Putamen (tissue), 1 donor: ENCODE measurements at places on chromosomes 5 and 9.

DNA sequence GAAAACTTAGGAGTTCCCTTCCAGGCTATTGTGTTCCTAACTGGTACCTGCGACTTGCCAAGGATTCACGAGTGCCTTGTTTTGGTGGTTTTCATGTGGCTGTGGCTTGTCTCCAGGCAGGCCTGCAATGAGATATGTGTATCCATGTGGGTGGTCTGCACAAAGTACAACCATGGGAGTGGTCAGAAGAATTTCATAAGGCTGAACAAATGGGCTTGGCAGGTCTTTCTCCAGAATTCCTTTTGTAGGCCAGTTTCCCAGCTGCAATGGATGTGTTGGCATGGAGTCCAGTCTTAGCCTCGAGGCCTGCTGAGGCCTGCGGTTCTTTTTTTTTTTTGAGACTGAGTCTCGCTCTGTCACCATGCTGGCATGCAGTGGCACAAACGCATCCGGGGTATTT lies 28.8 kb upstream of the MELK start:
- DNase-seq = no peak

- no peak for DNase-seq
Measured at GRCh38 chr5:144304688-144305087, 134.0 kb downstream of the KCTD16 start.

DNA sequence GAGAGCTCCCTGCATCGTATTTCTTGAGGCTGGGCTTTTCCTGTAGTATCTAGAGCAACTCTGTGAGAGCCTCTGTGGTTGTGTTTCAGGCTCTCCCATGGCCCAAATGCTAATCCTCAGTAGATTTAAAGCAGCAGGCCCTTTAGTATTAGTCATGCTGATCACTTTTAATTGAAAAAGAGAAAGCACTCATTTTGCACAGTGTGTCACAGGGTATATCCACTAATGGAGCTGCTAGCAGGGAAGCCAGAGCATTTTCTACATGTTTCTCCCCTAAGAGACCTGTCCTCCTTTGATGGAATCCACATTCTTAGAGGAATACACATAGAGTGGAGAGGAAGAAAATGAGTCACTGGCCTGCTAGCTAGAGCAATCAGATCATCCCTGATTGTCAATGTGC lies 348.5 kb downstream of the TMEM232 start:
- no peak for DNase-seq

DNA sequence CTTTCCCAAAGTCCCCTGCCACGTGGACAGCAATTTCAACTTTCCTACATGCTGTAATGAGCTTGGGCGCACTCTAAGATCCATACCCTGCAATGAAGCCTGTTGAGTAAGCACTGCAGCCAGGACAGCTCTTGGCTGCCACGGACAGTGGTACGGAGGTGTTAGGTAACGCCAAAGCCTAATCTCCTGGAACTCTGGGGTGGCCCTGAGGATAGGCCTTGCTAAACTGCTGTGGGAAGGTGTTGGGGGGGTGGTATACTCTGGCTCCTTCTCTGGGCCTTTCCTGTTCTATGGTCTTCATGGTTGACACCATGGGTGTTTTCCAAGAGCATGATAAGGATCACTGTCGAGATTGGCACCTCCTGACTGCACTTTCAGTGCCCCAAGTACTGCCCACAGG lies 66.4 kb upstream of the PITX1 start:
- DNase-seq = no peak

DNA sequence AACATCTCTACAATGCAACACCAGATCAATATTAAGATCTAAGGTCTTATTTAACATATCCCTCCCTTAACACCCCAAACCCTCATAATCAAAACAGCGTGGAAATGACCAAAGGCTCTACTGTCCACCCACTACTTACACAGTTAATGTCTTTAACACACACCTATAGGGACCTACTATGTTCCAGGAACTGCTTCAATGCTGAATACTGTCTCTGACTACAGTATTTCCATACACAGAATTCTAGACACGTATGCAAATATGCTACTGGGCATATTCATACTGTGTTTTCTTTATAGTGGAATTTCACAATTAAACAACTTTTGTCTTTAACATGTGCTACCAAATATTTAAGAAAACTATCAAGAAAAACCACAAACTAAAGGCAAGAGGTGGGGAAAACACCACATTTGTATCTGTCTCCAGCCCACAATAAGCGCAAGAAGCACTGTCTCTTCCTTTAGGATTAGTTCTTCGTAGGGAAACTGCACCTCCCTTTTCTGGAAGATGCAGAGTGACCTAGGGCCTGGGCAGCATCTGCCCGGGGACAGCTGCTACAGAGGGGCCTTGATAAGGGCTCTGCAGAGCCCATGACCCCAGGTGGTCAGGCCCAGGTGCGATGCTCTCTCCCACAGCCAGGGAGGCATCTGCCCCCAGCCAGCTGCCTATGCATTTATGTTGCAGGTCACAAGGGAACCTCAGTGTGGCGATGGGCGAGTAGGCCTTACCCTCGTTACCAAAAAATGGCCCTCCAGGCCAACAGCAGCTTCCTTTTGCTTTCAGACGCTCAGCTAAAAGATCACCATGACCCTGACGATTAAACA lies 55.2 kb downstream of the PSMB7 start:
- no peak for DNase-seq

DNA sequence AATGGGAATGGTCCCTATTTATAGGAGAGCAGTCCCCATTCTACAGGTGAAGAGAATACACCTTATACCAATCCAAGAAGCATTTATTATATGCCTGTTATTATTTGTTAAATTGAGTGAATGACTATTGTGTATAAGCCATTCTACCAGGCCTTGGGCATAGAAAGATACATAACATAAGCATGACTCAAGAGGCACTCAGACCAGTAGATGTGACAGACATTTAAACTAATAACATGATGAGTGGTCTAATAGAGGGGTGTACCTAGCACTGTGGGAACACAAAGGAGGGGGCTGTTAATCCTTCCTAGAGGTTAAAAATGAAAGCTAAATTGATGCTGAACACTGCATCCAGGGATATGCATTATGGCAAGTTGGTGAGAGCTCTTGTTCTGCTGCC lies 145.0 kb upstream of the TNC start:
- no peak for DNase-seq

GRCh38 chr5:177132136-177133095 lies 1.2 kb upstream of the NSD1 start:
- peak; percentile 59 for DNase-seq

DNA sequence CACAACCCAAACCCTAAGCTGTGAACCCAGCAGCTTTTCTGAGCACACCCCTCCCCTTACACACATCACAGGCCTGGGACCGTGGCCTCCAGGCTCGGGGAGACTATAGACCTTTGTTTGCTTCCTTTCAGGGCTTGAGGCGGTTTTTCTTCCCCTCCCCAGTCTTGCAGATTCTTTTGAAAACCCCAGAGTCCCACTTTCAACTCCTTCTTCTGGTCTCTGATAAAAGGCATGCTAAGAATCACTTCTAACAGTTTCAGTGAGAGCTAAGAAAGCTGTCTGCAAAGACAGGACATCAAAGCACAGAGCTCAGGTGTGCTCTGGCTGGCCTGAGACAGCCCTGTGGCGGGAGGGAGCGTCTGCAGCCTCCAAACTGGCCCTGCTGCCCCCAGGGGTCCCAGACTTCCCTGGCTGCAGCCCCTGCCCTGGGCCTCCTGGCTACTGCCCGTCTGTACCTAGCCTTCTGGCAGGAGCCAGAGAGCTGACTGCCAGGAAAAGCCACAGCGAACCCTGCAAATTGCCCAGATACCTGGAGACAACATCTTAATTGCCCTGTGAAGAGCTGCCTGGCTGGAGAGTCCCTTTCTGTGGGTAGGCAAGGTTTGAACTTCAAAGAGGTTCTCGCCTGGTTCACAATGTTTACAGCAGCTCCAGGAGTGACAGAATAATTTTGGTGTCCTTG lies 138.9 kb downstream of the GADD45G start:
- DNase-seq = no peak

DNA sequence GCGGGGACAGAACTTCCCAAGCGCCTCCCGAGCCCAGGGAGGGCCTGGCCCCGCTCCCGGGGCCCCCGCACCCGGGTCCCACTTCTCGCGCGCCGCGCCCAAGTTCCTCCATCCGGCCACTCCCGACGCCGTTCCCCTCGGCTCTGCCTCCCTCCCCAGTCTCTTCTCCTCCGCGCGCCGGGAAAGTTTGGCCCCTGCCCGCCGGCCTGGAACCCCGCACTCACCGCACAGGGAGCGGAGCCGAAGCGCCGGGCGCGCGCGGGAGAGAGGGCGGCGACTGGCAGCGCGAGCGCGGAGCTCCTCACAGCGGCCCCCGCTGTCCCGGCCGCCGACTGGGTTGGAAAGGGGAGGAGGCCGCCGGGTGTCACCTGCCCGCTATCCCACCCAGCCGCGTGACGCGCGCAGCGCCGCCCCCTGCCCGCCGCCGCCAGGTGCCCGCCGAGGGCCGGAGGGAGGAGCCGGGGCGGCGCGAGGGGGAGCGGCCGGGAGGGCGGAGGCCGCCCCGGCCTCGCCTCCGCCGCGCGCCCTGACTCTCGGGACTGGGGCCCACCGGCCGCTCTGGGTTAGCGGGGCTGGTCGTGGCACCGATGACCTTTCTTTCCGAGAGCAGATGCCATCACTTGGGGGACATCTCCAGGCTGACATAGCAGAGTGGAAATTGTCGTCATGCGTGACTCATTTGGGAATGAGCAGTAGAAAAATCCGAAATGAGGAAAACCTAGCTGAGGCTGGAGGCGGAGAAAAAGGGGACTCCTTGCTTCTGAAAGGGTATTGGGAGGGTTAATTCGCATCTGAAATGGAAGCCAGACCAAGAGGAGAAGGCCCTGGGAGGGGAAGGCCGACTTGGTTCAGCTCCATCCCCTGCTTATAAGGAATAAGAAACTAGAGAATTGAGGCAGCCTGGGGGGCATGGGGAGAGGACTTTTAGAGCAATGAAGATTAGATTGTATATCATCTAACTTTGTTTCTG lies at the start of gene ELOVL7:
TSS of gene ELOVL7 (minus strand) at position 334 of the 970 bp plus-strand sequence. CDS start 56,872 bp downstream, outside the sequence.
- peak; percentile 70 for DNase-seq

DNA sequence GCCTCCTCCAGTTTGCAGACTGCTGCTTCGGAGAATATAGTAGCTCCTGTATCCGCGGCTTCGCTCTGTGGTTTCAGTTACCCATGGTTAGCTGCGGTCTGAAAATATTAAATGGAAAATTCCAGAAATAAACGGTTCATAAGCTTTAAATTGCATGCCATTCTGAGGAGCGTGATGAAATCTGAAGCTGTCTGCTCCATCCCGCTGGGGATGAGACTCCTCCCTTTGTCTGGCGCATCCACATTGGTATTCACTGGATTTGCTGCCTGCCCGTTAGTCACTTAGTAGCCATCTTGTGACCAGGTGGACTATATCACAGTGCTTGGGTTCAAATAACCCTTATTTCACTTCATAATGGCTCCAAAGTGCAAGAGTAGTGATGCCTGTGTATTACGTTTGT lies 36.3 kb downstream of the MSX2 start:
- DNase-seq = no peak

DNA sequence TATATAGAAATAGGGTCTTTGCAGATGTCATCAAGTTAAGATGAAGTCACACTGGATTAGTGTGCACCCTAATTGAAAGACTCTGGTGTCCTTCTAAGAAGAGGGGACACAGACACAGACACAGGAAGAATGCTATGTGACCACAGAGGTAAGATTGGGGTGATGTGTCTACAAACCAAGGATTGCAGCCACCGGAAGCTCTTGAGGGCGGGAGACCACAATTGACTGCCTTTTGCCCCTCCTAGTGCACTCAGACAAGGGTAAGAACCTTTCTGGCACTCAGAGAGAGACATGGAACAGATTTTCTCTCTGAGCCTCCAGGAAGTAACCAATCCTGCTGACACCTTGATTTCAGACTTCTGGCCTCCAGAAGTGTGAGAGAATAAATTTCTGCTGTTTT lies 51.2 kb upstream of the ARAP3 start:
- no peak for DNase-seq

GRCh38 chr9:79896390-79896980 lies 324.7 kb downstream of the TLE4 start:
- no peak for DNase-seq

GRCh38 chr9:91678807-91679580 lies 255.4 kb upstream of the NFIL3 start:
- DNase-seq = no peak

DNA sequence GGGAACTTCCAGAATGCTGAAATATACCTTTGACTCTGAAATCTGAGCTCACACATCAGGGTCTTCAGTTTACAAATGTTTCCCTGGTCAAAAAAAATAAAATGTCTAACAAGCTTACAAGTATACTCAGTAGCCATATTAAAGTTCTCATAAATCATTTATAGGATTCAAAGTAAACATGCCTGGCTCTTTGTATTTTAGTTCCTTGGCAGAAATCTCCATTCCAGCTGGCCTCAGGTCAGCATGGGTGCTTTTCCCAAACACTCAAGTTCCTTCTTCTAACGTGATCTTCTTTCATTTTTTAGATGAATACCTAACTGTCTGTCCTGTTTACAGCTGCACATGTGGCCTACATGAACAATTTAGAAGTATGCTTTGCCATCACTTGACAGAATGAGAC lies 263.2 kb downstream of the GAS1 start:
- DNase-seq = no peak

- DNase-seq = no peak
Measured at GRCh38 chr9:112861155-112861554, 29.5 kb downstream of the SLC46A2 start.

DNA sequence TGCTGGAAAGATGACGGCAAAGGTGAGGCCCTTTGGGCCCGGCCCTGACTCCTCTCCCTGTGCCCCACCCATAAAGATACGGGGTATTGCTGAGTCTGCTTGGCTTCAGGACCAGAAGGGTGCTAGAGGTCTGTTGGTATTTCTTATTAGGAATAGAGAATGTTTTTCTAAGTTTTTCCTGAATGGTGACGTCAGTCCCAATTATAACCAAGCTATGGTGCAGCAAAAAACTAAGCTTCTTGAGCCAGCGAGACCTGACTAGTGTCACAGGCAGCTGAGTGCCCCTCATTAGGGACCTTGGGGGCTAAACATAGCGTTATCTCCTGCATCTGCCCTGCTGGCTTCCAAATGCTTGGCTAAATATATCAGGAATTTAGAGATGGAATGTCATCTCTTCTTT lies 151.0 kb upstream of the TBC1D2 start:
- no peak for DNase-seq

DNA sequence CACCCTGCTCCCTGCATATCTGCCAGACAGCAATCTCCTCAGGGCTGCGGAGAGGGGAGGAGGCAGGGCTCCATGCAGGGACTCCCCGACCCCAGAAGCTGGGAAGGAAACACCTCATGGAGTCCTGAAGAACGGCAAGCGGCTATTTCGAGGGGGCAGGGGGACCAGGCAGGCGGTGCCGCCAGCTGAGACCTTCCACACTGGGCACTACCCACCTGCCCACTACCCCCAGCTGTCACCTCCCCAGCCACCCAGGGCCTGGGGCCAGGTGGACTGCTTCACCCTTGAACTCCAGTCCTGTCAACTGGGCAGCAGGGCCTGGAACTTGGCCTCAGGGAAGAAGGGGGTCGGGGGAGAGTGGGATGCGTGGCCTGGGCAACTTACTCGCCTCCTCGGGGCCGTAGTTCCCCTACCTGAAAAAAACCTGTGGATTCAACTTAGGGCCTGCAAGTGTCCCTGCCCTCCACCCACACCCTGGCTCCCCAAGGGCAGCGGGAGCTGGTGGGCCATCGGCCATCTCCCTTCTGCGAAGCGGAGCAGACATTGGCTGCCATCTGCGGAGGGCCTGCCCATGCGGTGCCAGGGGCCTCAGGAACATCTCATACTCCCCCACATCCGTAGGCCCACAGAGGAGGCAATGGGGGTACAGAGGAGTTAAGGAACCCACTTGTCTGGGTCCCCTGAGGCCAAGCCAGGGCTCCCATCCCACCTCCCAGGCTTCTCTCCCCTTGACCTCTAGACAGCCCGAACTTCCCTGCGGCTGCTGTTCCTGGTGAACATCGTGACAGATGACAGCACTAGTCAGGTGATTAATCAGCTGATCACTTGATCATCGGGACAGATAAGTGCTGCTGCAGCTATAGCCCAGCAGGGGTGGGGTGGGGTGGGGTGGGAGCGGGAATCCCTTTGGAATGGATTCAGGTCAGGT lies 18.5 kb upstream of the RALGDS start:
- no peak for DNase-seq
